Smooth muscle cell of the brain vasculature (primary cell): ENCODE measurements at places on chromosomes 1 and 21.

- no peak for DNase-seq
These were observed 201.6 kb downstream of the SDCCAG8 start for GRCh38 chr1:243457363-243457982.

GRCh38 chr1:5939271-5940170 is 52.7 kb downstream of the NPHP4 start:
- no peak for DNase-seq

DNA sequence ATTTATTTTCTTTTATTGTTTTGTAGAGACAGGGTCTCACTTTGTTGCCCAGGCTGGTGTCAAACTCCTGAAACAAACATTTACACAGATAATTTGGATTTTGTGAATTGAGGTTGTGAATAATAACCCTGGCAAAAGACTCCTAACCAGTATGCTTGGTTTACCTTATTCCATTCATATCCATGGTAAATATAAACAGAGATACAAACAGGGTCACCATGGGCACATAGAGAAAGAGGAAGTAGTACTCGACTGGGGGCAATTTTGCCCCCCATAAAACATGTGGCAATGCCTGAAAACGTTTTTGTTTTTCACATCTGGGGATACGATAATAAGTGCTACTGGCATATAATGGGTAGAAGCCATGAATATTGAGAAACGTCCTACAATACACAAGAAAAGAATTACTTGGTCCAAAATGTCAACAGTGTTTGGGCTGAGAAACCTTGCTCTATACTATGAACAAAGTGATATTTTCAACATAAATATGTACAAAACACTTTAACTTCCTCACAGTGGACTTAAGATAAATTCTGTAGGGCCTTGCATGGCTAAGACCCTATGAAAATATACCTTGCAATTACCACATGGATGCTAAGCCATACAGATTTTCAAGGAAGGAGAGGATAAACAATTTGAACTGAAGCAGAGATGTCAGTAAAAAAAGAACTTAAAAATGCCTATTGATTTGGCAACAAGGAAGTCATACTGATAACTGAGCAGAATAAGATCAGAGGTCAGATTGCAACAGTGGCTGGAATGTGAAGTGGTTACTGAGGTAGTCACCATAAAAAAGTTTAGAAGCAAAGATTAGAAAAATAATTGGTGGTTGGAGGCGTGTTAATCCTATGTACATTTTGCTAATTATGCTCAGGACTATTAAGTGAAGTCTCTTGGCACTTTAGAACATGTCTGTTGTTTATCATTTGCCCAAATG is 27.4 kb upstream of the ASPM start:
- DNase-seq: no peak

DNA sequence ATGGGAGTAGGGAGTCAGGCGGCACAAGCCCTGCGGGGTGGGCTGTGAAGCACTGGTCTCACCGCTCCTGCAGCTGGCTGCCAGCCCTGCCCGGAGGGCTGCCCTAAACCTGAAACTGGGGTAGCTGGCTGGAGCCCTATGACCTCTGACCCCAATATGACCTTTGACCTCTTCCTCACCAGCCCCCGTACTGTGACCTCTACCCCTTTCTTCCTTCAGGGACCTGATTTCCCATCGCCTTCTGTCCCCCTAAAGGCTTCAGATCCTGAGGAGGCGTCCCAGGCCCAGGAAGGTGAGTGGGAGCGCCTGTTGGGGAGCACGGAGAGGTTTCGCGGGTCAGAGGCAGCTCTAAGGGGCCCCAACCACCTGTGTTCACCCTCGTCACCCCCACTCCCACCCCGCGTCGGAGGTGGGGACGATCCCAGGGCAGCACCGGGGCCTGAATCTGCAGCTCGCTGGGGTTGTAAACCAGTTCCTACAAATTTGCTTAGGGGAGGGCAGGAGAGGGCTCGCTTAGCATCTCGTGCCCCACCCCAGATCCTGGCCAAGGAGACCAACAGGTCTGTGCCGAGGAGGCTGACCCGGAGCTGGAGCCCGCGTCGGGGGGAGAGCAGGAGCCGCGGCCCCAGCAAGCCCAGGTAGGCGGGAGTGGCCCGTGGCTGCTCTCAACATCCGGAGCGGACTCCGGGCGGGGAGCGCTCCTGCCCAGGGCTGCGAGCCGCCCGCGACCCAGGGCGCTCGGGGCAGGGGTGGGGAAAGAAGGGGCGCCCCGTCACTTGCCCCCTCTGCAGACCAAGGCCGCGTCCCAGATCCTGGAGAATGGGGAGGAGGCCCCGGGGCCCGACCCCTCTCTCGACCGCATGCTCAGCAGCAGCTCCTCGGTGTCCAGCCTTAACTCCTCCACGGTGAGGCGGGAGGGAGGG is 7.3 kb downstream of the SYTL1 start:
- no peak for DNase-seq

DNA sequence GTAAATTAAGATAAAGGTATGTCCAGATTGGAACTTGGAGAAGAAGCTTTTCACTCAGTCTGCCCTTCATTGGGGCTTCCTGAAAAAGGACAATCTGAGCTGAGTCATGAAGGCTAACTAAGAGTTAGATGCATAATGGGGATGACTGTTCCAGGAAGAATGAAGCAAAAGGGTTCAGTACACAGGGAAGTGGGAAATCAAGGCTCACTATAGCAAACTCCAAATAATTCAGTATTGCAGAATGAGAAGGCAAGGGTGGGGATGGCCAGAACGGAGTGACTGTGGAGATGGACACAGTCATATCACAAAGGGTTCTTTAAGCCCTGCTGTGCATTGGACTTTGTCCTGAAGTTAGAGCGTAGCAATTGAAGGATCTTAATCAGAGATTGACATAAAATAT is 158.3 kb downstream of the FGGY start:
- DNase-seq: no peak

GRCh38 chr1:32361308-32361673 is 994 bp downstream of the FAM229A start:
- no peak for DNase-seq

- DNase-seq: peak; percentile 55
These were observed 17.6 kb downstream of the SLC2A1 start for GRCh38 chr1:42940851-42941639.

GRCh38 chr1:1832166-1832565 is 53.9 kb upstream of the NADK start:
- no peak for DNase-seq

DNA sequence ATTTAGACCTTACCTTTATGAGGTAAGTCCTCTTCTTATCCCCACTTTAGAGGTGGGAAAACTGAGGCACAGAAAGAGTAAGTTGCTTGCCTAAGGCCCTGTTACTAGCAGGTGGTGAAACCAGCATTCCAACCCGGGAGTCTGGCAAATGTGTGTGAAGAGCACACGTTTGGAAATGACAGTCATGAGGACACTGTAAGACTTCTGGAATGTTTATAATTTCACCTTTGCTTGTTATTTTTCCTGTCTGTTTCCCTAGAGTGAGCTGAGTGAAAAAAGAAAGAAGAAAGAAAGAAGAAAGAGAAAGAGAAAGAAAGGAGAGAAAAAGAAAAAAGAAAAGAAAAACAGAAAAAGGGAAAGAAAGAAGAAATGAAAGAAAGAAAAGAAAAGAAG is 21.2 kb upstream of the LGALS8 start:
- no peak for DNase-seq

DNA sequence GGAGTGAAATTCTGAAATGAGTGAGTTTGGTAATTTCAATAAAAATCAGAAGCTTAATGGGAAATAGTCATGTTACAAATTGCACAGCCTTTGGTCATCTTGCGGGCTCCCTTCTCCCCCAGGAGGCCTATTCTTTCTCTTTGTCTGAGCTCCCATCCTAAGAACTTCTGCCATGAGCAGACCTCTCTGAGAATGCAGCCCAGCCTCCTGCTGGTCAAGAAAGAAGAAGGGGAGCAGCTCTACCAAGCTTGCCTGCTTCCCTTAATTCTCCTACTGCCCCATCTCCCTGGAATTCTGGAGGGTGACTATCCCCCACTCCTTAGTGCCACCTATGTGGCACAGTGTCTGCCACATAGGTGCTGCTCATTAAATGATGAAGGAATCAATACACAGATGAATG is 300.7 kb upstream of the DAB1 start:
- no peak for DNase-seq

DNA sequence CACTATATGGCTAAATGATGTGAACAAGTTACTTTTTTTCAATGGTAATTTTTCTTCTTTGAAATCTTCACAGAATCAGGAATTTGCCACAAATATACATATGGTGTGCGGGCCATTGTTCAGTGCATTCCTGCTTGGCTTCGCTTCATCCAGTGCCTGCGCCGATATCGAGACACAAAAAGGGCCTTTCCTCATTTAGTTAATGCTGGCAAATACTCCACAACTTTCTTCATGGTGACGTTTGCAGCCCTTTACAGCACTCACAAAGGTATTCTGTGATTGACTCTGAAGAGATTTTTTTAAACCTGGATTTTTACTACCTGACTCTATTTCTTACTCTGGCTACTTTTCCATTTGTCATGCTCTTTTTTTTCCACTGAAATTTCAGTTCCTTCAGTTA is 76.2 kb upstream of the KIAA1614 start:
- DNase-seq: no peak
